ENCODE measurements at places on chromosomes 4 and X.

DNA sequence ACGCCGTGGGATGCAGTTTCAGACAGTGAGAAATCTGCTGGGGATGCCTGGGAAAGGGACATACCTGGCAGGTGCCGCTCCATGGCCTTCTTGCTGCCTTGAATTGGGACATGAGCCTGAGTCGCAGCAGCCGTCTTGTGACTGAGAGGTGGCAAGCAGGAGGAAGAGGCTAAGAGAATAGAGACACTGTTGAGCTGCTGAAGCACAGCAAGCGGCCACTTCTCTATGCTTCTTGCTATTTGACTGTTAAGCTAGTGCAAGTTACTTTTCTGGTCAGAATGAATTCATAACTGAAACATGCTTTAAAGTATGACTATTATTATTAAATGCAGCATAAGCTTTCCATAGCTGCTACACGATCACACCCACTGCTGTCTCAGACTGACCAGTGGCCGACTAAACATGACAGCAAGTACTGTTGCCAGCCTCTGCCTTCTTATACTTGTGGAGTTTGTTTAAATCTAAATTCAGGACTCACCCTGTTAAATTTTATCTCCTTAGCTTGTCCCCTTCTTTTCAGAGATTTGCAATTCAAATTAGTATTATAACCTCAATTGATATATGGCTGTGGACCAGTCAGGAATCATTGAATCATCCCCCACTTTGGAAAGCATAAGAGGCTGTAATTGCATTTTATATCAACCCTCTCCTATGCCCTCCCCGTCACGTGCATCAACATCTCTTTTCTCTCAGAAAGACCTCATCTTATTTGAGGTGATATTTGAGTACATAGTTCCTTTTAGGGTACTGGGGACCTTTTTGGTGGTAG is 24.8 kb upstream of the ACSL1 start:
- DNase-seq, result no peak

DNA sequence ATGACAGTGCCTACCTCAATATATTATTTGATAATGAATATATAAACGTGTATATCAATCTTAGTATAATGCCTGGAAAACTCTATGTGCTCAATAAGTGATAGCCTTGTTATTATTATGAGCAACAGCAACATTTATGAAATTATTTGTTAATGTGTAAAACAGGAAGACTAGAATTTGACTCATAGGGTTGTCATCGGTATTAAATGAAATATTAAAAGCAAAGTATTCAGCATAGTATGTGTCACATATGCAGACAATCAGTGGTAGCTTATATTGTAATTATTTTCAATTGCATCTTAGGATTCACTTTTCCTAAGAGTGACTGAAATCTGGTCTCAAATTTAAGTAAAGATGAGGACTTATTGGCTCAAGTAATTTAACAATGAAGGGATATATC is 24.6 kb downstream of the SPANXD start:
- no peak for DNase-seq

DNA sequence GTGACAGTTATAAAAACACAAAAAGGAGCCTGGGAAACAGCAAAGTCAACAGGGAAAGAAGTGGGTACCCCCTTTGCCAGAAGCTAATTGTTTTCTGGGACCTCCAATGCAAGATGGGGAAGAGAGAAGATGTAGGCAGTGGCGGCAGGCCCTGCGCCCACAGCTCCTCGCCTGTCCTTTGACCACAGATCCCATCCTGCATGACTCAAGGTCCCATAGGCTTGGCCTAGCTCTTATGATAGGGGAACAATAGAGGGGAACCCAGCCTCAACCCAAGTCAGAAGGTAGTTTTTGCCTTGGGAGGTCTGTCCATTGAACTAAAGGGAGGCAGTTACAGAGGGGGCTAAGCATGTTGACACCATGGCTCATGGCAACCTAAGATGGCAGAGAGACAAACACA is 14.2 kb downstream of the ZMYM3 start:
- DNase-seq, result no peak

- DNase-seq, result no peak
Measured at GRCh38 chr4:80587871-80588385, 252.4 kb downstream of the CFAP299 start.

GRCh38 chr4:176229645-176230044 is 34.3 kb upstream of the SPATA4 start:
- no peak for DNase-seq

- no peak for DNase-seq
Measured at GRCh38 chrX:118596390-118596789, 100.8 kb downstream of the DOCK11 start.

- no peak for DNase-seq
Measured at GRCh38 chrX:138982365-138982764, 270.8 kb upstream of the FGF13 start.

- DNase-seq, result no peak
Measured at GRCh38 chr4:10873809-10874208, 189.2 kb upstream of the CLNK start.

DNA sequence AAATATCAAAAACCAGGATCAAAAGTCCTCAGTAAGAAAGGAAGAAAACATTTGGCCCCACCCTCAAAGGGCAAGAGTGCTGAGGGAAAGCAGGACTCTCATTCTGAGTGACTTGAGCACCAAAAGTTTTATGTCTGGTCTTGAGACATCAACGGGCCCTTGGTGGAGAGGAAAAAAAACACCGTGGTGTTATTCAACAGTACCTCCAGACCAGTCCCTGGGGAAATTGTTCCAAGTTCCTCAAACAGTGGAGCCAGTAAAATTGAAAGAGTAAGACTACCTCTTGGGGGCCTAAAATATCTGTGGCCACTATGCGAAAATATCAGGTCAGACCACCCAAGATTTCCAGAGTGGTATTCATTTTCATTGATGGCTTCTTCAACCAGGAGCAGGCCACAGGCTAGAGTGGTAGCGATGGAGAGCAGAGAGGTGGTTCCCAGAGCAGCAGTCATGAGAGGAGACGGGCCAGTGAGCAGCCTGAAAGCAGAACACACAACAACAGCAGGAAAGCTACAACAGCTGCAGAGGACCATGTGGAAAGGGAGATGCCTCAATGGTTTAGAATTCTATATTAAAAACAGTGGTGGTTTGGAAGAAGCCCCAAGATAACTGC is 63.7 kb upstream of the RPL34 start:
- no peak for DNase-seq

DNA sequence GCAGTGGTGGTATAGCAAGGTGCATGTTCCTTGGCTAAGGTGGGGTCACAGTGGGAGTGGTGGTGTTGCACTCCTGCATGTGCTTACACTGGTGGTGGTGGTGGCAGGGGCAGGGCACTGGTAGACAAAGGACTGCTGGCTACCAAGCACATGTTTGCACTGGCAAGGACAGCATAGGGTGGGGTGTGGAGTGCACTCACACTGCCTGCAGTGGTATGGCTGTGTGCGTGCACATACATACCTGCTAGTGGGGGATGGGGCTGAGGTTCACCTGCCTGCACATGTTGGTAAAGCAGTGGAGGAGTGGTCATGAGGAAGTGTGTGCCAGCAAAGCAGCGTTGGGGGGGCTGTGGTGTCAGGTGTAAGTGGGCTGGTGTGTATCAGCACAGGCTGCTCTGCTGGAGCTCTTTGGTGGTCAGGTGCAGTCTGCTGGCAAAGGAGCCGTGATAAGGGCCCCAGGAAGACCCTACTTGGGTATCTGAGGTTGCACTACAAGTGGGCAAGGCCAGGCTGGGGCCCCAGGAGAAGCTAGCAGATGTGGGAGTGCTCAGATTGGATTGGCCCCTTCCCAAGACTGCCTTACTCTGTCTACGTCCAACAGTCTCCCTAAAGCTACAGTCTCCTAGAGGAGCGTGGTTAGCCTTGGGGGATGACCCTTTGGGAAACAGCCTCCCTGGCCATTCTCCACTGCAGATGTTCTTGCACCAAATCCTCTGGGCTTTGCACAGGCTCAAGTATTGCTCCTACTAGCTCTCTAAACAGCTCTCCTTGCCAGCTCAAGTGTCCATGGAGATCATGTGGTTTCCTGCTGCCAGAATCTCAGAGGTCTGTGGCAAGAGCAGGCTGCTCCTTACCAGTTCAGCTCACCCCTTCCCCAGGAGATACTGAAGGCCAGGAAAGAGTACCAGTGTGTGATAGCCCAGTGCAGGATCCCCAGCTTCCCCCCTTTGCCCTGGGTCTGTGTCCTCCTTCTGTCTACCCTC is 486.3 kb upstream of the PABPC4L start:
- DNase-seq, result no peak

Data from stimulated activated CD8-positive, alpha-beta memory T cell treated with anti-CD3 and anti-CD28 coated beads, Interleukin-7, amount 100 ng/mL, for 48 hours (primary cell).